HT1080 (cell line): ENCODE measurements at places on chromosomes 5 and 9.

DNA sequence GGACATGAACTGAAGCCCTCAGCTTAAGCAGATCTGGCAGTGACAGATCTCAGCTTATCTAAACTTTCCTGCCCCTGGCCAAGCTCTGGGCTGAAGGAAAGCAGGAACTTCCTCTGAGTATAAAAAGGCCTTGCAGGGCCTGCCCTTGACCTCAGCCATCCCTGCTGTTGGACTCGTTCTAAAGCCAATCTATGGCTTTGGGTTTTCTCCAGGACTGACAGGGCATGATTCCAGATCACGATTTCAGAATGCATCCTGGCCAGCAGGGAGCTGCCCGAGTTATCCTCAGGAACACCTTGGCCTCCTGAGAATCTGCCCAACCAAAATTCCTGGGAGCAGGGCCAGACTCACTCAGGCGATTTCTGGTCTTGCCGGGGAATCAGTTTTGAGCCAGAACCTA is 502.7 kb downstream of the TLE4 start:
- DNase-seq, result no peak

DNA sequence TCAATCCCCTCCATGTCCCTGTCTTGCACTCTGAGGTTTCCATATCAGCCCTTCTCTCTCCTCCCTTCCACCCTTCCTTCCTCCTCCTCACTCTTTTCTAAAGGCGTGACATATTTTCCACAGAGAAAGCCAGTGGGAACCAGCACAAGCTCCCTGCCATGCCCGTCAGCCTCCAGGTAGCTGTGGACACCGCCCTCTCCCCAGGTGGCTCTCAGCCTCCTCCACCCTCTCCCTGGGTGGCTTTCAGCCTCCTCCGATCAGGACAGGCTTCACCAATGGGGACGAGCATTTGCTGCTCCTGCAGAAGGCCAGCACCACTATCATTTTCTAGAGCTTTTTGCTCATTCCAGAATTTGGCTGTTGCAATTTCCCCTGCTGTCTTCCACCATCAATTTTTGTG is 236.6 kb downstream of the GADD45G start:
- DNase-seq, result no peak

GRCh38 chr5:57711946-57712345 is 229.3 kb upstream of the ACTBL2 start:
- DNase-seq, result no peak

DNA sequence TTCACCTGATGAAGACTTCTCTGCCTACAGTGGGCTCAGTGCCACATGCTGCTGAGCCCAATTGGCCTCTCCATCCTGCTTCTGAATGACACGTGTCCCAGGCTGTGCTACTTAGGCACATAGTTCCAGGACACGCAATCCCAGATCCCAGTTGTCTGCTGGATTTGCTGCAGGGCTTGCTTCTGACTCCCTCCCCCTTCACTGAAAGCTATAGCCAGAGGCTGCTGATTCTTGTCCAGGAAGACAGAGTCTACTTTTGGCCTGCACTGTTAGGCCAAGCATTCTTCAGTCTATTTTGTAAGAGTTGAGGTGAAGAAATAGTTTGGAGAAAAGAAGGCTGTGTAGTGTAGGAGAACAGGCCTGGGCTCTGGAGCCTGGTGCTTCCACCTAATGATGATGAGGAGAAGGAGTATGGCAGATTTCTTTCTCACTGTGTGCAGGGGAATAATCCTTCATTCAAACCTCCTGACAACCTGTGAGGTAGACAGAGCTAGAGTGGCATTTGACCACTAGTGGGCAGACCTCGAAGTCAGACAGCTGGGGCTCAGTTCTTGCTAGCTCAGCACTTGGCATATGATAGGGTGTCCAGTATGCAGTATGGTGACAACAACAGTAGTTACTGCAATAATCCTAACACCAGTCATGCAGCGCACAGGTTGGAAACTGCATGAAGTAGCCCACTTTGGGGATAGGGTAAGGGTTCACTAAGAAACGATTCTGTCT is 19.5 kb upstream of the ASPN start:
- DNase-seq, result peak; percentile 20

- no peak for DNase-seq
Observed at GRCh38 chr9:101671567-101671966, 66.9 kb downstream of the GRIN3A start.
